ENCODE measurements at places on chromosomes 3 and 15.

DNA sequence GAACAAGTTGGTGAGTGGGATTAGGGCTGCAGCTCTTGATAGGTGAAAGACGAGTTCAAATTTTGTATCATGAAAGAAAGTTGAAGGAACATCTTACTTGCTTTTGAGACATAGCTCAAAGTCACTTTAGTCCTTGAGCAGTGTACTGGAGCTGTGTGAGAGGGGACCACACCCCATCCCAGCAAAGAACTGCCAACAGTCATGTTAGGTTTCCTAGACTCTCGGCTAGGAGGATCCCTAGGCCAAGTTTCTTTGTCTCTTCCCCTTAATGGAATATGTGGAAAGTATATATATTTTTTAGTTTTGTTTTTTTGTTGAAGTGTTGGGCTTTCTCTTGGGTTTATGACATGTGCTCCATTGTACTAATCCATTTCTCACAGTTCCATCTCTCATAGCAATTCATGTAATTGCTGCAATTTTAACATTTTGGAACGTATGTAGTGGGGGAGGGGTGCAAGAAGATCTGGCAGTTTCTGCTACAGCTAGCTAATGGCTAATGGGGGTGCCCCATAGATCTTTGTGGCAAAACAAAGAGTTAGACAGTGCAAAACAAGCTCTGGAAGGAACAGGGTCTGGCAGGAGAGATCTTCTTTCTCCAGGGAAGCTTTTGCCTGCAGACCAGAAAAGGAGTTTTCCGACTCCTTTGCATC lies 25.1 kb downstream of the TLNRD1 start:
- DNase-seq = no peak

GRCh38 chr3:177385831-177386301 lies 188.6 kb upstream of the TBL1XR1 start:
- no peak for DNase-seq

GRCh38 chr3:129230311-129231019 lies 18.9 kb upstream of the COPG1 start:
- DNase-seq = no peak

DNA sequence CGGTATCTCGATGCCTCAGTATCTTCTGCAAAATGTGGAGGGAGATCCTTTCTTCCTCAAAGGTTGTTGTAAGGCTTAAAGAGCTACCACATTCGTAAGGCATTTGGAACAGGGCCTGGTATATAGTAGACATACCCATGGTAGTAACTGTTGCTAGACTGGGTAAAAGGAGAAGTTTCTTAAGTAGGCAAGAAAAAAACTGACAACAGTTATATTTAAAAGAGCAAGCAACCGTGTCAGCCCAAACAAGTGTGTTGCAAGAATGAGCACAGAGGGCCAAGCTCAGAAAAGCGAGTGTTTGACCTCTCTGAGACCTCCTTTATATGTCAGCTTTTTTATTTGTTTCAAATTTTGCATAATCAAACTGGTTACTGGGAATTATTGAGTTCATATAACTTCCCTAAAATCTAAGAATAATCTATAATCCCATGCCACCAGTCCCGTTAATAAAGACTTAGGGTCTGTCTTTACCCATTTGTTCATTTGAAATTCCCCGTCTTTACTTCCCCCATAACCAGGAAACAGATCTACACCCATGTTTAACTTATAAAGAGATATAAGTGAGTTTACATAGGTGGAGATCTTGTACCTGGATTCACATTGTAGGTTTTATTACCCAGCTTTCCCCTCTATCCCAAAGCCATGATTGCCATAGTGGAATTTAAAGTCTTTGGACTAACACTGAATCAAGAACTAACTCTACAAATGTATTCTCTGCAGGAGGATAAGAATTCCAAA lies 7.3 kb downstream of the B3GNT5 start:
- DNase-seq = no peak

DNA sequence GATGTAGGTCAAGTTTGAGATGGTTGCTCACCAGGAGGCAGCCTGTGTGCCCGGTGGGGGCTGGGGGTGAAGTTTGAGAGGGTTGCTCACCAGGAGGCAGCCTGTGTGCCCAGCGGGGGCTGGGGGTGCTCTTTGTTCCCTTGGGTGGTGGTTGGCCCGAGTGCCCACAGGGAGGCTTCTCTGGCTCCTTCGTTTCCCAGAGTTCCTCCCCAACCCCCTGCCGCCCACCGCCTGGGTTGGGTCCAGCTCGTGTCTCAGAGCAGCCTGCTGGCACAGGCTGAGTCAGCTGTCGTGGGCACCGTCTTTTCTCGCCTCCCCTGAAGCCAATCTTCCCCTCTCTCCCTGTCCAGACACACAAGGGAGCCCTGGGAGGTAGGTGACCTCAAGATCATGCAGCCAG lies 3.1 kb downstream of the APBA2 start:
- DNase-seq = no peak

DNA sequence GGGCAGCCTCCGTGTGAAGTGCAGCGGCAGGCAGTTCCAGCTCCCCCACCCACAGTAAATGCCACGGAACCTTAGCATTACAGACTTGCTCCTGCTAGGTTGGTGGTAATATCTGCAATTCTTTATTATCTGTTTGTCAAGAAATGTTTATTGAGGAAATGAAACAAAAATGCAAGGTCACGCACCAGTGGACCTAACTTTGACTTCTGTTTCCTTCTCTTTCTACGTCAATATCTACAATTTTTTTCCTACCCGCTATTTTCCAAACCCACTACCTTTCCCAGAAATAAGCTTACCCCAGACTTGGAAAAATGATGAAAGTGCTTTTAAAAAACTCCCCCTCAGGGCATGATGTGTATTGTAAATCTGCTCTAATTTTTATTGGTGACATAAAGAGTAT lies 18.9 kb downstream of the ILDR1 start:
- DNase-seq = no peak

DNA sequence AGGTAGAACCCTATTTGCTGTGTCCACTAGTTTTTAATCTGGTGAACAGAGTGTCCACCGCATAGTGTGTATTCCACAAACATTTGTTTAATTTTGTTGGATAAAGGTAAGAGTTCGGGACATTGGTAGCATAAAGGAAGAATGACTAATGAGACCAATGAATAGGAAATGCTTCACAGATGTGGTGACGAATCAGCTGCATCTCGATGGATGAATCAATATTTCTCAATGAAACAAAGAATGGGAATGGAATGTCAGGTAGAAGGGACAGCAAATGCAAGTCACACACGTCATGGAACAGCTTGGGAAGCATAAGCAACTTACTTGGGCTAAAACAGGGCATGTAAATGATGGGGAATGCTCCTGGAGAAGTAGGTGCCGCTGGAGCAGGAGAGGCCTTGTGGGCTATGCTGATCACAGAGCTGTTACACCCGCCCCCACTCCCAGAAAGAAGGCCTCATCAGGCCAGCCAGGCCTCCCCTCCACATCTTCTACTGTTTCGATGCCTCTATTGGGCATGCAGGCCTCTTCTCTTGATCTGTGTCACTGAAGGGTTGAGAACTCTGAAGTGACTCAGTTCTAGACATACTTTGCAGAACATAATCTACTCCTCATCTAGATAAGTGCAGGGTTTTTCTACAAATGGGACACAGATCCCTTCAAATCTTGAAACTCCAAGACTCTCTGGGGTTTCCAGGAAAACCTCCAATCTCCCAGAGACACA lies 120.0 kb upstream of the GADL1 start:
- DNase-seq = no peak

GRCh38 chr3:124217542-124217941 lies 225.6 kb upstream of the ROPN1 start:
- no peak for DNase-seq

- DNase-seq = no peak
These were observed 249.5 kb downstream of the NAALADL2 start for GRCh38 chr3:175108613-175109151.

GRCh38 chr3:94433811-94434210 lies 370.9 kb downstream of the NSUN3 start:
- no peak for DNase-seq

GRCh38 chr3:14398797-14399106 lies 3.7 kb upstream of the SLC6A6 start:
- no peak for DNase-seq

DNA sequence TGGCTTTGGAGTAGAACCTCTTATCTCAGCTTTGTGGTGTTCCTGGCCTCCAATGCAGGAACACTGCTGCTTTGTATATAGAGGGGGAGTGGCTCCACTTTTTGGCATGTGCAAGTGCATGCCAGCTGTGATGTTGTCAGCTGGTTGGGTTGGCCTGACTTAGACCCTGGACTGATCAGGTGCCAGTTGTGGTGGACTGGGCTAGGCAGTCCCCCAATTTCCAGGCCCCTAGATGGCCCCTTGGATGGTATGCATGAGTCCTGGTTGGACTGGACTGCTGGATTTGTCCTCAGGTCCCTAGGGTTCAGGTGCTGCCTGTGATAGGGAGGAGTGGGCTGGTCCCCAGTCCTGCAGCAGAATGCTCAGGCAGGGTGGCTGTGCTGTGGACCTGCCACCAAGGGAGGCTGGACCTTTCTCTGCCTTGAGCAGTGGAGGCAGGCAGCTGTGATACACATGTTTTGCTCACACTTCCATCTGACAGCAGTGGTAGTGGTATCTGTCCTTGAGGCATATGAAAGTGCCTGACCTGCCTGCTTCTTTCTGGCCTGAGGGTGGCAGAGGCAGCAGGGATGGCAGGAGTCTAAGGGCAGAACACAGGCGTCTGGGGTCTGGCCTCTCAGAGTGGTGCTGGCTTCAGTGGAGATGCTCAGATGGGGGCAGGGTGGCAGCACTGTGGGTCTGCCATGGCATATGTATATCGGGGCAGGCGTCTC lies 74.8 kb downstream of the STXBP5L start:
- DNase-seq = no peak

DNA sequence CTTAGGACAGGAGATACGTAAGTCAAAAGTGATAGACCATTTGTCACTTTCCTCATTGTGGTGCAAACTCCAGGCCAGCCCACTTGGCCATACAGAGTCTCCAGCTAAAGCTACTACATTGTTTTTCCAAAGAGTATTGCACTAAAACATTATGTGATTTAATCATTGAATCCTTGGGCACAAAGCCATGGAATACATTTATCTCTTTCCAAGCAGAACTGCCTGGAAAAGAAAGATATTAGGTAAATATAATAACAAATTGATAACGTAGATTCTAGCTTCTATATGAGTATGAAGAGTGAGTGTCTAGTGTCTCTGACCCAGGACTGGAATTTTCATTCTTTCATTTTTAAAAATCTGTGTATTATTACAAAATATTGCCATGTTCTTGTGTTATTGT lies 863.7 kb upstream of the SEMA6D start:
- no peak for DNase-seq

GRCh38 chr15:52306270-52306669 lies 10.7 kb upstream of the MYO5C start:
- no peak for DNase-seq

DNA sequence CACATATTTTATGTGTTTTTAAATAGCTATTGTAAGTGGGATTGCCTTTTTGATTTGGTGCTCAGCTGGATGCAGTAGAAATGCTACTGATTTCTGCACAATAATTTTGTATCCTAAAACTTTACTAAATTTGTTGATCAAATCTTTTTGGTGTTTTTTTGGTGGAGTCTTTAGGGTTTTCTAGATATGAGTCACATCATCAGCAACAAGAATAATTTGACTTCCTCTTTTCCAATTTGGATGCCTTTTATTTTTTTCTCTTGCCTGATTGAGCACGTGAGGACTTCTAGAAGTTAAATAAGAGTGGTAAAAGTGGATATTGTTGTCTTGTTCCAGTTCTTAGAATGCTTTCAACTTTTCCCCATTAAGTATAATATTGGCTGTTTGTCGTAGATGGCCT lies 51.3 kb downstream of the TLNRD1 start:
- DNase-seq = no peak

DNA sequence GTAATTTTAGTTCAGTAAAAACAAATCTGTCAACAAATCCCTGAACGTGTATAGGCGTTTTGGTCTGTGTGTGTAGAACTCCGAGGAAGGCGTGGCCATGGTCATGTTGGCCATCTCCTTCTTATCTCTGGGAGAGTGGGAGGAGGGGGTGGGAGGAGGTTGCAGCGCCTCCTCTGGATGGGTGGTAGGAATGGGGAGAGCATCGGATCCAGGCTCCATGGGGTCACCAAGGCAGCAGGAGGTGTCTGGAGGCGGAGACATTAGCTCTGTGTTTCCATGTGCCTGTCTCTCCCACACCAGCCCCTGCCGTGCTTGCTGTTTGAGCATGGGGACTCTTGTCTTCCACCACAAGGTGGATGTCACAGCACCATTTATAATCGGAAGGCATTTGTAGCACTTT lies 34.5 kb upstream of the TRPM1 start:
- DNase-seq = no peak

DNA sequence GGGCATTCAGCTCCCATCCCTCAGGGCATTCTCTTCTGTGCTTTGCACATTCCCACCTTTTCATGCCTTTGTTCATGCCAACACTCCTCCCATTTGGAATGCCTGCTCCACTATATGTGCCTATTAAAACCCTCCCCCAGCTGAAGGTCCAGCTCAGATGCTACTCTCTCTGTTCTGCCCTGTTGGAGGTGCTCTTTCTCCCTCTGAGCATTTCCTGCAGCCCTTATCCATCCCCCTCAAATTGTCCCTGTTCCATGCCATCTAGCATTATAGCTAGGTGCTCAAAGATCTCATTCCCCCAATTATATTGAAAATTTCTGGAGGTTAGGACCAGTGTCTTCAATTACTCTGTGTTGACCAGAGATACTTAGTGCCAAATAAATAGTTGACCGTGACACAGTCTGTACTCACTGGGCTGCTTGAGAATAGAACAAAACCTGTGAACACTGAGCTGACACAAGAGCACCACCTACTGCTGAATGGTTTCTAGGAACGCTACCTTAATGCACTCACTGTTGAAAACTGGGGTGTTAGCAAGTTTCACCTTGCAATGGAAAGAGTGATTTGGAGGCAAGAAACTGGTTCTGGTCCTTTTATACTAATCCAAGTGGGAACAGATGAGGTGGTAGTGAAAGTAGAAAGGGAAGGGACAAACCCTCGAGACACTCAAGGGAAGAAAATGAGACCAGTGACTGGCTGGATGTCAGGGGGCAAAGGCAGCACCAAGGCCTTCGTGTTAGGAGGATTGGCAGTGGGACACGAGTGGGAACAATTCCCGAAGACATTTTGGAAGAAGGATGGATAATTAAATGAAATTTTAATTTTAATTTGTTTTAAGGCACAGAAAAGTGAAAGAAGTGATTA lies 289.8 kb upstream of the ROPN1 start:
- no peak for DNase-seq

GRCh38 chr3:134600685-134601463 lies 49.9 kb downstream of the KY start:
- DNase-seq = peak; percentile 45

DNA sequence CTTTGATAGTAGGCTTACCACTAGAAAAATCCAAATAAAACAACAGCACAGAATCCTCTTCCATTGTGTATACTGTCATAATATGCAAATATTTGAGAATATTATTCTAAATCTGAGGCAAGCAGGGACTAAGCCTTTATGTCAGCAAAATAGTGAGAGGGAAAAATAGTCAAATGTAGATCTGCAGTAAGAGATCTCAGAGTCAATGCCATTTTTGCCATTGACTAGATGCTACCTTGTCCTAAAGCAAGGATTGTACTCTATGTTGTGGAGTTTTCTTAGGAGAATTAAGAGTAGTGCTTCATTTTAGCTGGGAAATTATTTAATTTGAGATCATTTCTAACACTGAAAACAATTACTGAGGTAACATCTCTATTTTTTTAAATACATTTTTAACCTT lies 50.2 kb downstream of the IQCH start:
- no peak for DNase-seq

- DNase-seq = no peak
These were observed 54.4 kb downstream of the ANXA2 start for GRCh38 chr15:60343221-60343970.
